ENCODE measurements at places on chromosomes 12 and 14.
A peak's percentile ranks its signal among the peaks of the same experiment; 100 is the strongest.

DNA sequence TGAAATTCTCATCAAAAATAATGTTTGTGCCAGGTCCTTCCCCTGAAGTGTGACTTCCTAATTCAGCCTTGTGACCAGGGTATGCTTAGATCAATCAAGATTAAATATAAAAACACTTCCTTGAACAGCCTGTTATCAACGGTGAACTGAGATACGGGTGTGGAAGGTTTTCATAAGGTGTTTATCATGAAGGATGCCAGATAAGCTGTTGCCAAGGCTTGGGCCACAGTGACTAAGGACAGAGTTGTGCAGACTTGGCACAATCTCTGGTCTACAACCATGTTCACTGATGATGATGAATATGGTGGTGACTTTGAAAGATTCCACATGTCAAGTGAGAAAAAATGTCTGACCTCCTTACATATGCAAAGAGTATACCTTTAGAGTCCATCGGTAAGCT is 51.3 kb upstream of the LIN7A start:
- no peak for DNase-seq

- DNase-seq: no peak
Measured at GRCh38 chr12:6542209-6543009, 8.1 kb downstream of the GAPDH start.

- DNase-seq: no peak
Measured at GRCh38 chr12:125406131-125406530, 340.9 kb downstream of the AACS start.

DNA sequence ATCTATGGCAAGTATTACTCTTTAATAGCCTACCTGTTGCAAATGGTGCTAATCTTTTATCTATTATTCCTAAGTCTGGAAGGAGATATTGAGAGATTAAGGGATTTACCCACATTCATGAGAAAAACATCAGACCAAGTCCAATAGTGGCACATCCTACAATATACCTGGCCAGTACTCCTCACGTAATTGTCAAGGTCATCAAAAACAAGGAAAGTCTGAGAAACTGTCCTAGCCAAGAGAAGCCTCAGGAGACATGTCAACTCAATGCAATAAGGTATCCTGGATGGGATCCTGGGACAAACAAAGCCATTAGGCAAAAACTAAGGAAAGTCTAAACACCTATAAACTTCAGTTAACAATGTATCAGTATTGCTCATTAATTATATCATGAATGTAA is 12.5 kb downstream of the NR2C1 start:
- DNase-seq: no peak

DNA sequence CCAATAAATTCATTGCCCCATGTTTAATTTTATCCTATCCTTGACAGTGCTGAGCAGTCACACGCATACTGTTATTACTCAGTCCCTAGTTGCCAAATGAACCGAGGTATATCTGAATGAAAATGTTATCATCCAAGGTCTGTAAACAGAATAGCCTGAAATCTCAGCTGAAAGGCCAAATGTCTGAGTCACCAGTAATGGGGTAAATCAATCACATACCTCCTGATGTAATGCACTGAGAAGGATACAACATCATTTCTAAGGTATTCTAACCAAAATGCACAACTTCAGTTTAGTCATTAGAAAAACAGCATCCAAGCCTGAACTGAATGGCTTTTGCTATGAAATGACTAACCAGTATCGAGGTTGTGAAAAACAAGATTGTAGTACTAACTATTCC is 228.6 kb downstream of the DPF3 start:
- no peak for DNase-seq

DNA sequence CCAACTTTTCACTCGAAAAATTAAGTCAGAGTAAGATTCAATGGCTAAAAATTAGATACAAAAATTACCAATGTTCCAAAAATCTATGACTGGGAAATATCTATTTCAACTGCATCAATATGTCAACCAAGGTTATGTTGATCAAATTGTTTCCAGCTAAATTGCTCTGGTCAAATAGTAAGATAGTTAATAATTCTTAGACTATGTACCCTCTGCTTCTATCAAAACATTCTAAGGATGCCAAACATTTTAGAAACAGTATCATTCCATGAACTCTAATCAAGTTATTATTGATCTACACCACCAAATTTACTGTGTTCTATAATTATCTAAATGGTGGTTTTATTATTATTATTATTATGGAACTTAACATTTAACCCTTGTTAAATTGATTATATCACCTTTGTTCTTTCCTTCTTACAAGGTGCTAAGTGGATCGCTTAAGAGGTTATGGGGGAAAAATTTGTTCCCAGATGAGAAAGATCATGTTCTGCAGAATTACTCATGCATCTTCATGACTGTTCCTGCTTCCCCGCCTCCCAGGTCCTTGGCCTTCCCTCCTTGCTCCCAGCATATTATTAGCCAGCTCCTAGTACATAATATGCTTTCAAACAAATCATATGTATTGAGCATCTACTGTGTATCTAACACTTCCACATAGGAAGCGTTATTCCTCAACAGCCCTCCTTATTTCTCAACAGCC is 240.5 kb upstream of the KRR1 start:
- DNase-seq: no peak

GRCh38 chr12:93427779-93428564 is 13.8 kb downstream of the UBE2N start:
- no peak for DNase-seq

DNA sequence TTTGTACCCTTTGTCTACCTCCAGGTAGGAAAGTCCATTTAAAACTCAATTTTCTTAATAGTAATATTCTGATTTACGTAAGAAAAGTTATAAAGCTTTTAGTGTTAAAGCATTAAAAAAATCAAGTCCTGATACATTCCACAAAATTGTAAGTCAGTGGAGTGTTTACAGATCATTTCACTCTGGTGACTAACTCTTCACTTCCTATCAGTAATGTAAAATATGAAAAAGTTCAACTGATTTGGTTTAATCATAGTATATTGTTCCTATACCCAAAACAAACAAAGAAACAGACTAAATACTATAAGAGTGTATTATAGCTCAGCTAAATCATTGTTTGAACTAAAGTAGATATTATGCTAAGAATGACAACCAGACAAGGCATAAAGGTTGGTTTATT is 85.9 kb downstream of the VEZT start:
- no peak for DNase-seq

- no peak for DNase-seq
Measured at GRCh38 chr14:99545586-99545985, 58.4 kb downstream of the CCDC85C start.

DNA sequence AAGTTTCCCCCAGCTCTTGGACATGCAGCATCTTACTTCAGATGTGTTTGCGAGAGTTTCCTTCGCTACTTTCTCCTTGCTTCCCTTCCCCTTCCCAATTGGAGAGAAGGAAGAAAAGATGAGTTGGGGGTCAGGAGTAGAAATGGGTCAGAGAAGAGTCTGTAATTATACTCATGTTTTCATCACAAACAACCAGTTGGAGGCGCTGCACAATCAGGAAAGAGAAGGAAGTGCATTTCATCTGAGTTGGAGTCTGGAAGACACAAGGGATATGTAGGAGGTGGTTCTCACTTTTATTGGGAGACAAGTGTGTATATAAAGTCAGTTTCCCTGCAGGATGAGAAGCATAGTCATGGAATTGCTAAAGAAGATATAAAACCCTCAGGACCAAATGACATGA is 31.3 kb upstream of the VSX2 start:
- DNase-seq: no peak

DNA sequence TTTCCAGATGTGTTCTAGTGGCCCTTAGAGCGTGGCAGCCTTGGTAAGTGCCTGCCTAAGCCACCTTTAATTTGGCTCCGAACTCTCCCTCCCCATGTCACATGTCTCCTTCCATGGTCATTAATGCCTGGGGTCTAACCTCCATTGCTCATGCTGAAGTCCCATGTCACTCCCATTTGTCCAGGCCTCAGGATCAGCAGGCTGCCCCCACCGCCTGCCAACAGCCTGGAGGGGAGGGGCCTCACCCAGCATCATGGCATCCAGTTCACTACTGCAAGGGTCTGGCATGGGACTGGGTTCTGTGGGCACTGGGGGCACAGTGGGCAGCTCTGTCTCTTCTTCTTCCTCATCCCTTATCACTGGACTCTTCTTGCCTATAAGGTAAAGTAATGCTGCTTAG is 4.4 kb downstream of the MMP19 start:
- no peak for DNase-seq

DNA sequence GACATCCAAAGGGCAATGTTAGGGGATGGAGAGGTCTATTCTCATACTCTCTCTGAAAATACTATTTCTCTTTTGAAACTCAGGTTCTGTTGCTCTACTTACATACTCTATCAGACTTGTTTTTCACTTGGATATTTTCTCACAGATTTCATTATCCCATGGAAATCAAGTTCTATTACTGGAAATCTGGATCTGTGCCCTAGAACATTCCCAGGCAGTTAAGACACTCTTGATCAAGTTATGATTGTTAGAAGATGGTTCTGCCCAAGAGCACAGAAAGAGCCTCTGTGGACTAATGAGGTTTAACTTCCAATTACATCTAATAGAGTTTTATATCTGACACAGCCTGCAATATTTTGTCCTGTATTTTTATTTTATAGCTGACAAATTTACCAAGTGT is 591.0 kb upstream of the ATP2B1 start:
- no peak for DNase-seq

DNA sequence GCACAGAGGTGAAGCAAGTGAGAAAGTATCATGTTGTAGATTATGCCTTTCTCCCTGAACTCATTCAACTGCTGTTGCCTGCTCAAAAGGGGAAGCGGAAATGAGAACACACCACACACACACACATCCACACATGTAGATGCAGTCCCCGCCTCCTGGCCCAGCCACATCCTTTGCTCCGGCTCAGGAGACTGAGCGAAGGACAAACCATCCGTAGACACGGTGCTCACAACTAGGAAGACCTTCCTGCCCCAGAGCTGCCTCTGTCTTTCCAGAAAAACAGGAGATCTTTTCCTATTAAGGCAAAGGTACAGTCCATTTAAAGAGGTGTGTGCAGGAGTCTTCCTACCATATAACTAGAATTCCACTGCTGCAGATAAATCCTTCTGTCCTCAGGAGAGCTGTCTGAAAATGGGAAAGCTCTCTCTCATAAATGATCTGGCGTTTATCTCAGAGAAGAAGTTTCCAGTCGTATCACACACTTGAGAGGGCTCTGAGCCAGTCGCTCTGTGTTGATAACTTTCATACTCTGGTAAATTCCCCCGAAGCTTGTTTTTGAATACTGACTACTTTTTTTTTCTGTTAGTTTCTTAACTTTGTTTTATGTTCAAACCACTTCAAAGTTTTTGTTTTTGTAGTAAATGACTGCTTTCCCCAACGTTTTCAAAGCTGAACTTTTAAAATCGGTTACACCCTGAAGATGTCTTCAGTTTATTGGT is at the start of gene TESPA1:
TSS of gene TESPA1 (minus strand) at position 105 of the 719 bp plus-strand sequence. CDS start 10,200 bp downstream, outside the sequence.
- DNase-seq: no peak

GRCh38 chr14:93951635-93952540 is 24.5 kb downstream of the ASB2 start:
- no peak for DNase-seq

DNA sequence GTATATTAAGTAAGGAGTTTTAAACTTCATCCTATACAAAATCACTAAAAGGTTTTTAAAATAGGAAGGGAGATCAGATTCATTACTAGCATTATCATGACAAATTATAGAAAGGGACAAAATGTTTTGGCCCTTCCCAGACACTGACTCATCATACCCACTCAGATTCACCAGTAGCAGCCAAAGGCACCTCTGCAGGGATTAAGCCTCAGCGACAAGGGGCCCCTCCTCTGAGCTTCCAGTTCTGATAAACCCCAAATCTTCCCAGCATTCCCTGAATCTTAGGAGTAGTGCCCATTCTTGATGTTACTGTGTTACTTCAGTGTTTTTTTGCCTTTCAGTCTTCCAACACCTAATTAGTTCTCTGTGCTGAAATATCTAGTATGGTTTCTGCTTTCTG is 14.5 kb downstream of the KRAS start:
- DNase-seq: no peak

DNA sequence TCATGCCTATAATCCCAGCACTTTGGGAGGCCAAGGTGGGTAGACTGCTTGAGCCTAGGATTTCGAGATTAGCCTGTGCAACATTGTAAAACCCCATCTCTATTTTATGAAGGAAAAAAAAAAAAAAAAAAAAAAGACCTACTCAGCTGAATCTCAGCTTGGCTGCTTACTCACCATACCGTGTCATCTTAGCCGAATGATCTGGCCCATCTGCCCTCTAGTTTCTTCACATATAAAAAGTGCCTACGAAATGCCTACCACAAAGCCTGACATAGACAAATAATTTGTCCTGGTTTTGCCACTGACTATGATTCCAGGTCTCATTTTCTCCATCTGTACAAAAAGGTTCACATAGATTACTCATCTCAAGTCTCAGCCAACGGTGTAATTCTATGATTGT is 10.1 kb downstream of the DIABLO start:
- no peak for DNase-seq

- DNase-seq: no peak
Measured at GRCh38 chr12:85831327-85831990, 4.8 kb downstream of the RASSF9 start.

GRCh38 chr14:95697764-95698163 is 11.5 kb downstream of the TCL1B start:
- no peak for DNase-seq

- DNase-seq: no peak
Measured at GRCh38 chr14:39467889-39468524, 35.8 kb upstream of the FBXO33 start.

DNA sequence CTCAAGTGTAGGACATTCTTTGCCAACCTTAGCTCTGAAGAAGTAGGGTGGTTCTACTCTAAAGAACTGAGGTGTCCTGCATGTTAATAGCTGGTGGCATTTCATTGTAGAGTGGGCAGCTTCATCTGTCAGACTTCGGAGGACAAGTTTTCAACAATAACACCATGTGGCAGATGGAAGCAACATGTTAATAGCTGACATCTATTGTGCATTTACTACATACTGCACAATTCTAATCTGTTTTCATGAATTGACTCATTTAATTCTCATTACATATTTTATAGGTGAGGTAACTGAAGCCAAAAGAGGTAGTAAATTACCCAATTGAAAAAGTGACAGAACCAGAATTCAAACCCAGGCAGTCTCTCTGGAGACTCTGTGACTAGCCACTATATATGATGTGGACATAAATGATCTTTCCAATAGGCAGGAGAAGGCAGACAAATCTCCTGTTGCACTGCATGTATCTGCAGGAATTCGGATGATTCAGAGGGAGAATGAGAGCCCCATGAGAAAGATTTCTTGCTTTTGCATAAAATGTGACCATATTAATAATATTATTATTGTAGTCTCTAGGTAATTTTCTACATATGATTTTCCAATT is 137.2 kb upstream of the E2F7 start:
- no peak for DNase-seq

DNA sequence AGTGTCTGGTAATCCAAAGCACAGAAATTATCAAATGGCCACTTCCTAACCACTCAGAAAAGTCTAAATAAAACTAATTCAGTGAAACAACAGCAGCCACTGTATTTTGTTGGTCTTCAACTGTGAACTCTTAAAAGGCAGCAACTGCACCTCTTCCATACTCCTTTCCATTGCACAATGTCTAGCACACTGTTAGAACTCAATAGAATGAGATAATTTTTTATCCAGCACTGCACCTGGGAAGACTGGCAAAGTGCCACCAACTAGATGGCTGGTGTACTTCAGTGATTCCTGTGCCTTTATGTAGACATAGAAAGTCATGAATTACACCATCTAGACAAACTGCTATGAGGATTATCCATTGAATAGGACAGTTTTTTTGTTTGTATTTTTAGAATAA is 26.2 kb downstream of the LGR5 start:
- no peak for DNase-seq

- no peak for DNase-seq
Measured at GRCh38 chr12:95943330-95943842, at the start of gene AMDHD1. TSS of gene AMDHD1 (plus strand) at chr12:95943331. CDS start at chr12:95943399, 68 bp downstream.

GRCh38 chr12:78470354-78471195 is 394.0 kb upstream of the SYT1 start:
- DNase-seq: peak; percentile 11
